ENCODE measurements at places on chromosomes 6 and 20. TPM values are rescaled to one million over a fixed set of nuclear protein-coding genes. Genes with fewer than 3 reads are reported as not detected.

GNRH2 gene
- polyA plus RNA-seq, result 0.45 TPM

TMC2 gene
- polyA plus RNA-seq, result 0.38 TPM

SGK2 gene
- 38.9 TPM for polyA plus RNA-seq

GRCh38 chr20:20083807-20084206 is 31.5 kb downstream of the CFAP61 start:
- no peak for DNase-seq

DNA sequence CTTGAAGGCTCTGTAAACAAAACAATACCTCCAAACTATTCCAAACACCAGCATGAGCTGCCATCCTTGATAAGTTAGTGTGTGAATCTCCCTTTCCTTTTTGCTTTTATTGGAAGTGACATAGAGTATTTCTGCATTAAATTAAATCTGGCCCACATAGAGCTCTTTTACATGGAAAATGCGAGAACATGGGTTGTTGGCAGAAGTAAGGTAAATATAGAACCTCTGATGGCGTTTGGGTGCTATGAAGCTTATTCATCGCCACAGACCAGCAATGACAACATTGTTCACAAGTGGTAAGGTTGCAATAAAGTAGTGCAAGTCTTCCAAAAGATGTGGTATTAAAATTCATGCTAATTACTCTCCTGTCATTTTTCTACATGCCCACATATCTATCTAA is 445.8 kb upstream of the JAG1 start:
- no peak for DNase-seq

DNA sequence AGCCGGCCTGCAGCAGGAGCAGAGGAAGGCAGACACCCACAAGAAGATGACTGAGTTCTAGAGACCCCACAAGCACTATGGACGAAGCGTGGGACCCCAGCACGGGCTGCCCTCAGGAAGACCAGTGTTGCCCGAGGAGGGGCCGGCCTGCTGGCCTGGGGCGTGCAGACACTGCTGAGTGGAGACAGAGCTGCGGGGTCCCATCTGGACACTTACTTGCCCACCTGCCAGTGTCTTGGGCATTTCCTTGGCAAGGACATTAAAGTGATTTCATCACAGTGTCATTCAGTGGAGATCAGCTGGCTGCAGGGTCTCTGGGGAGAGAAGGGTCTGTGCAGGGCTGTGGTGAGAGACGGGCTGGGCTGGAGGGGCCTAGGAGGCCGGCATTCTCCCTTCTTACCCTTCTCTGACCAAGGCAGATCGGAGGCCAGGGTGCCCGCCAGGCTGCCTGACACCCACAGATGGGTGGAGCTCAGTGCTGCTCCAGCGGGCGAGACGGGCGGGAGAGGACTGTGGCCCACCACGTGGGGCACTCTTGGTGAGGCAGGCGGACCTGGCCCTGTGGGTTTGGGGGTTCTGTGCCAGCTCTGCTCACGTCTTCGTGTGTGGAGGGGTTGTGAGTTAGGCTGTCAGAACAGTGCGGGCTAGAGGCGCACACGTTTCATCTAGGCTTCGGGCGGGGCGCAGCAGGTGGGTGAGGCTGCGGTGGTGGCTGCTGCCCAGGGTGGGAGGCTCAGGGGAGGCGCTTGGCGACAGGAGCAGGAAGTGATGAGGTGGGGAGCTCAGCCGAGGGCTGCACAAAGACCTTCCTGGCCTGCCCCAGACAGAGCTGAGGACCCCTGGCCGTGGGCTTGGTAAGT is at the start of gene LIME1:
TSS of gene LIME1 (plus strand) at position 806 of the 860 bp plus-strand sequence. CDS start 886 bp downstream, outside the sequence.
- no peak for DNase-seq

GRCh38 chr6:42450477-42451332 is 1.0 kb downstream of the TRERF1 start:
- no peak for DNase-seq
